ENCODE measurements at places on chromosomes 13 and 19.
A peak's percentile ranks its signal among the peaks of the same experiment; 100 is the strongest.

DNA sequence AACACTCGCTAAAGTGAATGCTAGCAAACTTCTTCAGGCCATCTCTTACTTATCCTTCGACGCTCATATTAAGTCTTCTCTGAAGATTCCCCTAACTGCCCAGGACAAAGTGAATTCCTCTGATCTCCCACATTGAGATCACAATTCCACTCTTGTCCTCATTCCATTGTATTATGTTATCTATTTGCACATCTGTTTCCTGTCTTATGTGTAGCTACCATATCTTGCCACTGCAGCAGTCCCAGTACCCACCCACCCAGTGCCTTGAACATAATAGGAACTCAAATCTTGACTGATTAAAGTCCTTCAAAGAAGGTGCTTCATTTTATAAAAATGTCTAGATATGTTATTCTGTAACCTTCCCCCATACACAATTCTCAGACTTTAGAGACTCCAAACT lies 702.3 kb downstream of the DIAPH3 start:
- DNase-seq, result no peak

DNA sequence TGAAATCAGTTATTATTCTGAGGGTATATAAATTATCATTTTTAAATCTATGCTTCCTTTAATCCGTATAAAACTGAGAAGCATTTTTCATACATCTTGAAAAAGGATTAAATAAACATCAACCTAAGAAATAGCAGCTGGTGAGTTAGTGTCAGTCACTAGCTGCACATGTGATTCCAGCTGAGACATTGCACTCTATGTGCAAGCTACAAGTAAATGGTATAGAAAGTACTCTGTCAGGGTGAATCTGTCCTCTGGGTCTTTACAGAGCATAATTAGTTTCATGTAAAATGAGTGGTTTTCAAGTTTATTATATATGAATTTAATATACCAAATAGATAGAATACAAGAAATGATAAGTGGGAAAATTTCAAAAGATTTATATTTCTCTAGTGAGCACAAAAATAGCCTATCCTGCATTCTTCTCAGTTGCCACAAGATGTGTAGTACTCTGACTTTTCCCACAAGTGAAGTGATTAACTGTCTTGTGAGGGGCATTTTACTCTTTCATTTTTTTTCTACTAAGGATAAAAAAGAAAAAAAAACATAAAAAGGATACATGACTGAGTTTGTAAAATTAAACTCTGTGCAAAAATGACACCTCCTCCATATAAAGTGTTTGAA lies 1372.1 kb downstream of the PCDH9 start:
- no peak for DNase-seq

- DNase-seq, result peak; percentile 68
Observed at GRCh38 chr13:38804536-38804935, 117.7 kb downstream of the FREM2 start.

DNA sequence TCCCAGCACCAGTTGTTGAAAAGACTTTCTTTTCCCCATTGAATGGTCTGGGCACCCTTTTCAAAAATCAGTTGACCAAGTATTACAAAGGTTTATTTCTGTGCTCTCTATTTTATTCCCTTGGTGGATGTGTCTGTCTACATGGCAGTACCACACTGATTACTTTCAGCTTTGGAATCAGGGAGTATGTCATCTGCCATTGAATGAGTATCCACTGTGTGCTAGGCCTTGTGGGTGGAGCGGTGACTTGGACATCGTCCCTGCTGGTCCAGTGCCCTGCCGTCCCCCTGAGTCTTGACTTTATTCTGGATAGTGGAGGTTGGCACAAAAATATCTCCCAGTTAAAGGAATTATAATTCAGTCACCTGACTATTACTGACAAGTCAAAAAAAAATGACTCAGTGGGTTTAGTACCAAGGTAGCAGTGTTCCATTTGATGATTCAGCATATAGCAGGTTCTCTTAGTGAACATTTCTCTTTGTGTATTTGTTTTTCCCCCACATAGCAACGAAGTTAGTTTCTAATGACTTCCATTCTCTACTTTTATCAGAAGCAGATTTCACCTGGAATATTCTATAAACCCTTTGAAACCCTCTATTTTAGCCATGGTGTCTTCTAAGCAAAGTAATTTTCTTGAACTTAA lies 3.9 kb downstream of the UPF3A start:
- DNase-seq, result peak; percentile 36

All from kidney glomerular epithelial cell (primary cell).